ENCODE measurements at places on chromosomes 3 and 15. TPM values are rescaled to one million over a fixed set of nuclear protein-coding genes. Genes with fewer than 3 reads are reported as not detected.

ZNF385D gene
- 0.59 TPM for total RNA-seq

RAD51 gene
- total RNA-seq = 0.30 TPM

ZNF80 gene
- total RNA-seq = not detected

SETD2 gene
- 26.8 TPM for total RNA-seq

GOLGA8O gene
- total RNA-seq = not detected

LDHAL6B gene
- not detected for total RNA-seq

TTLL13 gene
- not detected for total RNA-seq

TMEM266 gene
- 0.20 TPM for total RNA-seq

BTLA gene
- total RNA-seq = not detected

RYR3 gene
- total RNA-seq = 0.11 TPM

PLA2G4D gene
- total RNA-seq = not detected

MYH15 gene
- total RNA-seq = 0.48 TPM

SCN11A gene
- total RNA-seq = 0.08 TPM

SLC9C1 gene
- 0.35 TPM for total RNA-seq

GOLGA6B gene
- not detected for total RNA-seq

BTBD1 gene
- total RNA-seq = 116 TPM

B3GALNT1 gene
- total RNA-seq = 27.6 TPM

FAM107A gene
- 80.7 TPM for total RNA-seq

SHF gene
- 12.0 TPM for total RNA-seq

RAD54L2 gene
- total RNA-seq = 7.8 TPM

RBP2 gene
- total RNA-seq = not detected

PLA2G4B gene
- total RNA-seq = 1.4 TPM

MME gene
- total RNA-seq = 2.8 TPM

PLSCR2 gene
- total RNA-seq = not detected

MAP6D1 gene
- total RNA-seq = 0.79 TPM

MAP1A gene
- 39.3 TPM for total RNA-seq

RASGRF1 gene
- not detected for total RNA-seq

ICE2 gene
- total RNA-seq = 12.6 TPM

KIF15 gene
- total RNA-seq = 0.24 TPM

SLC49A4 gene
- 25.7 TPM for total RNA-seq

THUMPD3 gene
- 30.5 TPM for total RNA-seq

C3orf20 gene
- not detected for total RNA-seq

KNG1 gene
- total RNA-seq = 0.59 TPM

JMJD7 gene
- 6.4 TPM for total RNA-seq

NR1I2 gene
- 0.82 TPM for total RNA-seq

SNX4 gene
- 21.3 TPM for total RNA-seq

ARNT2 gene
- 4.8 TPM for total RNA-seq

TMEM207 gene
- not detected for total RNA-seq

KIF7 gene
- 7.6 TPM for total RNA-seq

MAGI1 gene
- 34.8 TPM for total RNA-seq

FEM1B gene
- total RNA-seq = 33.1 TPM

KNL1 gene
- 4.6 TPM for total RNA-seq

C3orf85 gene
- not detected for total RNA-seq

CDC25A gene
- total RNA-seq = 0.24 TPM

PIGBOS1 gene
- 14.8 TPM for total RNA-seq

GASK1A gene
- total RNA-seq = 1.5 TPM

MESP2 gene
- not detected for total RNA-seq

Data from right atrium auricular region (tissue), 2 donors.